ENCODE measurements at places on chromosomes 6 and 20. TPM values are rescaled to one million over a fixed set of nuclear protein-coding genes. Genes with fewer than 3 reads are reported as not detected.
A peak's percentile ranks its signal among the peaks of the same experiment; 100 is the strongest.

The ANKRD66 gene
- total RNA-seq: 0.73 TPM

The PLN gene
- total RNA-seq: 138 TPM

The ZNF512B gene
- total RNA-seq: 12.1 TPM

The NRSN1 gene
- 0.29 TPM for total RNA-seq

The CPNE1 gene
- total RNA-seq: 98.0 TPM

The LINC00237 gene
- total RNA-seq: not detected

The KIF13A gene
- 44.6 TPM for total RNA-seq

The SYNDIG1 gene
- total RNA-seq: not detected

The SCAND1 gene
- total RNA-seq: 118 TPM

The OR2H1 gene
- not detected for total RNA-seq

The BCLAF1 gene
- total RNA-seq: 137 TPM

The AKAP12 gene
- total RNA-seq: 26.2 TPM

The SLC22A23 gene
- 102 TPM for total RNA-seq

The MAP7 gene
- 2.3 TPM for total RNA-seq

The BMP5 gene
- 8.3 TPM for total RNA-seq

The POM121L2 gene
- not detected for total RNA-seq

The HLA-F gene
- total RNA-seq: 85.2 TPM

The PAX1 gene
- not detected for total RNA-seq

The HS3ST5 gene
- not detected for total RNA-seq

The SAMD10 gene
- total RNA-seq: 9.4 TPM

DNA sequence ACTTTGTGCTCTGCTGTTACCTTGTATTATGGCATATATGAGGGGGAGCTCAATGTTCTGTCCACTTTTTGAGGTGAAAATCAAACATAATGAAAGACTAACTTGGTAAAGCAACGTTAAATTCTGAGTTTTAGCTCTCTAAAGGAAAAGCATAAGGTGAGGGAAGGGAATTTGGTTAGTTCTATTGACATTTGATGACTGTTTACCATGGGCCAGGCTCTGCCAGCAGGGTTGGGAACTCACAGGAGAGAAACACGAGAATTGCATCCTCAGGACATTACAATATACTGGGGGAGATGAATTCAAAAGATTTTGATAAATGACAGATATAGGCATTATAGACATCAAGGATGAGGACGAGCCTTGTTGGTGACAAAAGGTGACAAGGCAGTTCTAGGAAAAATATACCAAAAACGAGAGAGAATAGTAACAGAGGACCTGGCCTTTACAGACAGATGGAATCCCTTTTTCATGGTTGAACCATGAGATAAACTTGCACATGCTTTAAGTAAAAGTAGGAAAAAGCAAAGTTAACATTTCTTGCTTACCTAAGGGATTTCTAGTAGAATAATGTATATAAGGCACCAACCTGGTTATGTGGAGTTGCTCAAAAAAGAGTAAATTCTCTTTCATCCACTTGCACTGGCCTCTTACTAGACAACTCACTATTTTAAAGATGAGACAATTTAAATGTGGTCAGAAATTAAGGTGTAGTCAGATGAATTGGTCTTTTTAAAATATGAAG lies 191.4 kb downstream of the NKAIN2 start:
- DNase-seq: no peak

DNA sequence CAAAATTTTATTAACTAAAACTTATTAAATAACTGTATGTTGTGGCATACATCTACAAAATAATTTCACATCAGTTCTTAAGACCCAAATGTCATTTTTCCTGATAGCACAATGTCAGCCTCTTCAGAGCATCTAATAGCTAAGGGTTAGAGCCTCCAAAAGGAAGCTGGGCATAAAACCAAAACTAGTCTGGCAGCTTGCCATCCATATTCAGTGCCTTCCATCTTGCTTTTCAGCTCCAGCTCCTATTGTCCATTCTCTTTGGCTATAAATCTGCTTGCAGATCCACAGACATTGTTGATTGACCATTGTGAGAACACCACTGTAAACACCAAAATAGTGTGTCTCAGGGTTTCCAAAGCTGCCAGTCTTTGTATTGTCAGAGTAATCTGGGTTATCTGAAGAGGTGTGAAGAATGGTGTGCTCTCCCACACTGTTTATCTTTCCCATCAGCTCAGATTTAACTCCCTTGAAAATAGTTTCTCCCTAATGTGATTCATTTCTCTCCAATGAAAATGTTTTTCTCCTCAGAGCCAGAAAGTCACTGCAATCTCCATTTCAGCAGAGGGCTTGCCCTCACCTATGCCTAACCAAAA lies 154.8 kb upstream of the KCNQ5 start:
- DNase-seq: peak; percentile 9

- DNase-seq: no peak
Measured at GRCh38 chr6:6600875-6601274, 12.4 kb downstream of the LY86 start.

DNA sequence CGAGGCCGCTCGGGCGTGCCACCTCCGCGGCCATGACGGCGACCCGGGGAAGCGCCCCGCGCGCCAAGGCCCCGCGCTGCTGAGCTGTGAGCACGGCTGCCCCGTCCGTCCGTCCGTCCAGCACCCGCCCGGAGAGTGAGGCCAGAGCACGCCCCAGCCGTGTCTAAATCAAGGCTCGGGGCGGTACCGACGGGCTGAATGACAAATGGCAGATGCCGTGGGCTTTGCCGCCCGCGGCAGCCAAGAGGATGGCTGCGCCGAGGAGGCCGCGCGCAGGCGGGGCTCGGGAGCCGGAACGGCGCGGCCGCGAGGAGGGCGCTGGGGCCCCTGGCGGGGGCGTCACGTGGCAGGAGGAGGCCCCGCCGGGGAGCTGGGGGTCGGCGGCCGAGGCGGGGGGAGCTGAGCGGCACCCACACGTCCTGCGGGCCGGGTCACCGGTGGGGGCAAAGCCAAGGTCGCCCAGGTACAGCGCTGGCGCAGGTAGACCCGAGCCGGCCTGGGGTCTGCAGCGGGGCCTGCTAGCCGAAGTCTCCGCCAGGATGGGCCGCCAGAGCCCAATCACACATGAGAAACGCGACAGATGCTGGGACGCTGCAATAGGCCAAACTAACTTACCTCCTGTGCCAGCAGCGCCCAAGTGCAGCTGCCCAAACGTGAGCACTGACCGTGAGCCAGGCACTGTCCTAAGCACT lies at the start of gene PLAGL1:
PLAGL1 (minus strand) TSS at position 140 of the 692 bp plus-strand sequence. CDS start 60,123 bp downstream, outside the sequence.
- peak; percentile 68 for DNase-seq

DNA sequence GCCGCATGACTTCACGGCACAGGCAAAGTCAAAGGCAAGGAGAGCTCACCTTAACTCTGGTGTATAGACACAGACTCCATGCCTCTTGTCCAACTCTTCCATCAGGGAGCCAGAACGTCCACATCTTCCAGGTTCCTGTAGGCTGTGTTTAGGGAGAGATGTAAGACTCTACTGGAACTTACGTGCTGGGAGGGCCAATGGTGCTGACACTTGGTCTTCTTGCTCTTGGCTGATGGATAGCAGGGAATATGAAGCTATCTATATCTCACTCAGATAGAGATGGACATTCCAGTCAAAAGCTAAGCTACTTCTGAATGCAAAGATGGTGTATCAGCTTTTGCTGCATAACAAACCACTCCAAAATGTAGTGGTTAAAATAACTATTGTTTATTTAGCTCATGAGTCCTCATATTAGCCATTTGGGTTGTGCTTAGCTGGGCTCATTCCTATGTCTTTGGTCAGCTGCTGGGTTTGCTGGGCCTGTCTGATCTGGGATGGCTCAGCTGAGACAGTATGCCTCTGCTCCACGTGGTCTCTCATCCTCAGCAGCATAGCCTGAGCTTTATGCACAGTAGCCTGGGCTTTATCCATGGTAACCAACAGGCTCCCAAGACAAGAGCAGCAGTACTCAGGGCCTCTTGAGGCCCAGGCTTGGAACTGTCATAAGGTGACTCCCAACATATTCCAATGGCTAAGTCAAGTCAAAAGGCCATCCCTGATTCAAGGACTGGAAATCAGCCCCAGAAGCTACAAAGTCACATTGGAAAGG lies 111.6 kb downstream of the SNX5 start:
- DNase-seq: no peak

DNA sequence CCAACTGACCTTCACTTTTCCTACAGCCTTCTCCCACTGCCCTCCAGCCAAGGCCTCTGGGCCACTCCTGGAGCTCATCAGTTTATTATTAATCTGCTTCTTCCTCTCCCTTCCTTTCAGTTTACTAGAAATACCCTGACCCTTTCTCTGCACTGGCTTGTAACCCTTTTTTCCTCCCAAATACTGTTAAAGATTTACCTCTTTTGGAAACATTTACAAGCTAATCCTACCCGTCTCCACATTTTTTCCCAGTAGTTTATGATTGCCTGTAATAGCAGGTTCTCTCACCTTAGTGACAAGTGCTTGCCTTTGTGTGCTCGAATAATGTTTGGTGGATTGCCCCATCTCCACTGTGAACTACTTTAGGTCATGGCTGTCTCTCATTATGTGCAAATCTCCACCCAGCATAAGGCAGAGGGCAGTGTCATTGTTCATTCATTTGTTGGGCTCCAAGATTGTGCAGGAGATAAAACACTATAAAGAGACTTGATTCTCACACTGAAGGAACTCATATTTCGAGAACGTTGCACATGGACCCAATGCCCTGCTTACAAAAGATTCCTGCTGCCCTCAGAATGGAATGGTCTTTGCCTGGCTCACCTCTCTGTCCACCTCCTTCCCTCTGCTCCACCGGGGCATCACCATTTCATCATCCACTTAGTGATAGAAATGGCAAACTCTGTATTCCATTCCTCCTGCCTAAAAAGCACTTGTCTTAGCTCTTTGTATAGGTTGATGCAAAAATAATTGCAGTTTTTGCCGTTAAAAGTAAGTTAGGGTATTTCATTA lies 491.1 kb downstream of the UTRN start:
- no peak for DNase-seq

DNA sequence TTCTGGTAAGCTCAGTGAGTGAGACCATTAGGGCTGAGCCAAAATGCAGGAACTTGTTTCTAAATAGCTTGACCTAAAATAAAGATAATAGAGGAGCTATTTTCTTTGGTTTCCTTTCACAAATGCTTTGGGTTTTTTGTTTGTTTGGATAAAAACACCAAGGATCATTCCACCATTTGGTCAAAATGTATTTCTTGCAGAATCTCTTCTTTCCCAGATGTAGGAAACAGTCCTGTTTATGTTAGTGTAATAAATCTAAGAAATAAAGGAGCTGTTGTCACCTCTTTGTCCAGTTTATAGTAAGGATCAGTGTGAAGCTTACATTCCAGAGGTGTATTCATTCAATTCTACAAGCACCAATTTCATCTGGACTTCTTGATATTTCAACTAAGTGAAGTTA lies 297.8 kb downstream of the GJA1 start:
- no peak for DNase-seq

DNA sequence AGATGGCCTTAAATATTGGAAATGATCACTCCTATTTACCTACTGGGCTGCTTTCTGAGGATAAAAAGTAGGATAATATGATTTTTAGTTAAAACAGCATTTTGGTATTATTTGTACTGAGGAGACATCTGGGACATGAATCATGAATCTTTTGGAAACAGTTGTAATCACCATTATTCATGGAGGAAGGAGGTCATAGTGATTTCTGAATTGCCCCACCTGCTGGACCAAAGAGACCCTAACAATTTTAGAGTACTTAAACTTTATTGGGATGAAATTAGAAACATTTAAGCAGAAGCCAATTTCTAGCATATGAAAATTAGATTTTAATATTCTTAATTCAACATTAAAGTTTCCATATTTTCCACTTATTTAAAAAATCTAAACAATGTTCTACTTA lies 108.4 kb upstream of the SIM1 start:
- DNase-seq: peak; percentile 10

DNA sequence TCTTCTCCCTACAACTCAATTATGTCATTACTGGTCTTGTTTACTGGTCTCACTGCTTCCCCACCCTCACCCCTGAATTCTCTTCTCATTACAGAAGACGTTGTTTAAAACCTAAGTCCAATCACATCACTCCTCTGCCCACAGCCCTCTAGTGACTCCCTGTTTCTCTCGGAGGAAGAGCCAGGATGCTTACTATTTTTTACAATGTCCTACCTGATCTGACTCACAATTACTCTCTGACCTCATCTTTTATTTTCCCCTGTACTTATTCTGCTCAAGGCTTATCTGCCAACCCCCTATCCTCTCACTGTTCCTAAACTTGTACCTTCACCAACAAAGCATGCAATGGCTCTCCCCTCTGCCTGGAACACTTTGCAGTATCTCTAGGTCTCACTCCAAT lies 400.4 kb upstream of the PTCHD4 start:
- no peak for DNase-seq

GRCh38 chr6:22766979-22767378 lies 197.6 kb downstream of the HDGFL1 start:
- no peak for DNase-seq

DNA sequence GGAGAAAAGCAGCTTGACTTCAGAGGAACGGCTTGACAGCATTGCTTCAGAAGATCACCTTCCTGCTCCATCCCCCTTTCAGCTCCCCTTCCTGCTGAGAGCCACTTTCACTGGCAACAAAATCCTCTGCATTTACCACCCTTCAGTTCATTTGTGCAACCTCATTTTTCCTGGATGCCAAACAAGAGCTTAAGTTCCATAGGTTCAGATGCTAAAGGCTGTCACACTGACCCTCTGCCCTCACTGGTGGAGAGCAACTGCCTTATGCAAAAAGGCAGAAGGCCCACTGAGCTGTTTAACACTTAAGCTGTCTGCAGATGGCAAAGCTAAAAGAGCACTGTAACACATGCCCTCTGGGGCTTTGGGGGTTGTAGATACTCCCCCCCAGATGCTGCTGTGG lies 131.2 kb upstream of the SPACA1 start:
- DNase-seq: no peak

GRCh38 chr6:108321253-108321747 lies 26.4 kb downstream of the AFG1L start:
- no peak for DNase-seq

GRCh38 chr20:14521436-14521835 lies 184.0 kb upstream of the FLRT3 start:
- DNase-seq: no peak

DNA sequence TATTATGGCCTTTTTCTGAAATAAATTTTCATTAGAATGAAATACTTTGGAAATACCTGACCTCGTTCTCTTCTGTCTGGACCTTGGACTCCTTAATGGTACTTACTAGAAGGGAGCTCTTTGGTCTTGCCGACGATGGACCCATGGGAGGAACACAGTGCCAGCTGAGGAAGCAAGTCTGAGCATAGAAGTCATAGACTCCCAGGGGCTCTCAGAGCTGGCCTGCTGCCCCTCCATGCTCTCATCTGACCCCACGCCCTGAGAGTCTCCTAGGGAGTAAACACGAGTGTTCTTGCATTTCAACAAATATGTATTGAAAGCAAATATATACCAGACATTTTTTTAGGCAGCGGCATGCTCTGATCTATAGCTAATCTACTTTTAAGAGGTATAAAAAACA lies 87.8 kb downstream of the PLEKHG1 start:
- DNase-seq: peak; percentile 71

- no peak for DNase-seq
Measured at GRCh38 chr20:25402583-25402982, 4.9 kb upstream of the GINS1 start.

GRCh38 chr6:142416179-142416578 lies 114.4 kb downstream of the ADGRG6 start:
- no peak for DNase-seq

GRCh38 chr20:49742948-49743347 lies 29.3 kb upstream of the B4GALT5 start:
- no peak for DNase-seq

- DNase-seq: no peak
Measured at GRCh38 chr6:35082733-35083403, 58.3 kb downstream of the TCP11 start.

GRCh38 chr6:43367245-43367984 lies 2.0 kb downstream of the ZNF318 start:
- no peak for DNase-seq

GRCh38 chr20:32168184-32168910 lies 39.2 kb downstream of the PLAGL2 start:
- no peak for DNase-seq

GRCh38 chr6:69026243-69026642 lies 391.2 kb downstream of the ADGRB3 start:
- DNase-seq: no peak
